ENCODE measurements at places on chromosomes 12 and 14.

- DNase-seq, result no peak
Measured at GRCh38 chr12:40056373-40056772, 49.5 kb downstream of the SLC2A13 start.

DNA sequence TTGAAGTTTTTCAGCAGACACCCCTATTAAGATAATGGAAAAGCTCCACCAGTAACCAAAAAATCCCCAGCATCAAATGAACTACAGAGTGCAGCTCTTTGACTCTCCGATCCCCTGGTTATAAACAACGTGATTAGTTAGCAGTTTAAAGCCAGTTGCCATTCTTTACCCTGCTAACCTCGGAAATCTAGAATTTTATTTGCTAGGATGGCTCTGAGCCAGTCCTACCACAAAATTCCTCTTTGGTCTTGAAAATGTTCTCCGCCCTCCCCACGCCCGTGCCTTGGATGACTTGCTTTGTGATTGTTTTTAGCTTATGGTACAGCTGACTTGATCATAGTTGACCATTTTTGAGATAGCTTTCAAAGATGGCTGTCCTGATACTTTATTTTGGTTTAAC is 1.2 kb downstream of the KLHDC2 start:
- DNase-seq, result no peak

DNA sequence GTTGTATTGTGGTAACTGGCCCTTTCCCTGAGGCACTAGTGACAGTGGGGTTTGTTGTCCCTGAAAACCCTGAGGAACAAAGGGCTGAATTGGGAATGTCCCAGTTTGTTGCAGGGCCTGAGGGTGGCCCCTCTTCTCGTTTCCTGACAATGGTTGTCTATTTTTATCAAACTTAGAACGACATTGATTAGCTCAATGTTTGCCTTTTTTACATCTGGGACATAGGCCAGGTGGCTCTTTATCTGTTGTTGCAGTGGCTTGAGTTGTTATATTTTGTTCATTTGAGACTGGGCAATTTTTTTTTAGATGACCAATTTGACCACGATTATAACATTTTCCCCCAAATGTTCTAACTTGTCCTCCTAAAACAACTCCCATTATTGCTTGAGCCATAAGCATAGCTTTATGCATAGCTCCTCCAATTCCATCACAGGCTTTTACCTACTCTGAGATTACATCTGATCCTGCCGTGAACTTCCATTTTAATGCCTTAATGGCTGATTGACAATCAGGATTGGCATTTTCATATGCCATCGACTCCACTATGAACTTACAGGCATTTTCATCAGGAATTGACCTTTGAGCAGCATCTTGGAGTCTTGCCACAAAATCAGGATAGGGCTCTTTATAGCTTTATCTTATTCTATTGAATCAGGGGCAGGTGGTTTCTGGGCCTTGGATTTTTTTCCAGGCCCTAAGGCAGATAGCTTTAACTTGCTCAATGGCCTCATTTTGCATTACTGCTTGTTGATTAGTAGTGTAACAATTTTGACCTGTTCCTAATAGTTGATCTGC is 604.3 kb downstream of the ALG10 start:
- DNase-seq, result no peak

DNA sequence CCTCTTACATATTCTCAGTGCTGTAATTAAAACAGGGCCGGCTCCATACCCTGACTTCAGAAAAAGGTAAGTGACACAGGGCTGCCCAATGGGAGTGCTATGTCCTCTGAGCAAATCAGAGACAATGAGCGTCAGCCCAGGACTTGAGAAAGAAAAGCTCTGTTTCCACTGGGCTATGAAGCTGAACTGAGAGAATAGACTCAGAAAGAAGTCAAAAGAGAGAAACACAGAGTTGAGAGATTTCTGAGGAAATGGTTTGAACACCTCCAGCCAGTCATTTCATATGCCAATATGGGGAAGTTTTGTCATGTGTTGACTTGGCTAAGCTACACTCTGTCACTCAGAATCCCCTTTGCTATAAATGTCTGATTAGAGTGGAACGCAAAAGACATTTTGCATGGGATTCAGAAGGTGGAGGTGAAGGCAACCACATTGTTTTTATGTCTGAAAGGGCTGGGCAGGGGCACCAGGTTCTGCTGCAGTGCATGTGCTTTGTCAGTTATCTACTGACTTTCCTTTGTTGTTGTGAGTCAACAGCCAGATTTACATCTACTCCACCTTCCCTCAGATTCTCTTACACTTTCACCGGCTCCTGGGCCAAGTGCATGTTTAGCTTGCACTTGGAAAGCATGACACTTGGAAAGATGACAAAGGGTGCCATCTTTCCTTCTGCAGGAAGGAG is 313.3 kb downstream of the DUSP6 start:
- DNase-seq, result peak; percentile 3

GRCh38 chr14:101116486-101117130 is 213.1 kb upstream of the RTL1 start:
- no peak for DNase-seq

DNA sequence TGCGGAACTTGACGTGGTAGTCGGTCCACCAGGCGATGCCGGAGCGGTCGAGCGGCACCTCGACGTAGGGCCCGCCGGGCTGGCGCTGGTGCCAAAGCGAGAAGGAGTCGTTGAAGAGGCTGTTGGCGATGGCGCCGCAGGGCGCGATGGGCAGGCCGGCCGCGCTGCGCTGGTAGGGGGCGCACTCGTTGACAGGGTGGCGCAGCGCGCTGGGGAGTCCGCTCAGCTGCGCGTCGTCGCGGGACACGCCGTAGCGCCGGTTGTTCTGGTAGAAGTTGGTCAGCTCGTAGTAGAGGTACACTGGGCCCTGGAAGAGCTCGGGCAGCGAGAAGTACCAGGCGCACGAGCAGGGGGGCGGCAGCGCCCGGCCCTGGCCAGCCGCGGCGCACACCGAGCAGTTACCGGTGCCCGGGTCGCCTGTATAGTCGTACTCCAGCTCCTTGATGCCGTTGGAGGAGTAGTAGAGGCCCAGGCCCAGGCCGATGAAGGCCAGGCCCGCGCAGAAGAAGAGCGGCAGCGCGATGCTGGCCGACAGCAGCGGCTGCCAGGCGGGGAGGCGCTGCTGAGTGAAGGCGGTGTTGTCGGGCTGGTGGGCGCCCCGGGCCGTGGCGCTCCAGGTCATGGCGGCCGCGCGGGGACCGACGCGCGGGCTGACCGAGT is 482 bp downstream of the TMEM30B start:
- DNase-seq, result peak; percentile 61

DNA sequence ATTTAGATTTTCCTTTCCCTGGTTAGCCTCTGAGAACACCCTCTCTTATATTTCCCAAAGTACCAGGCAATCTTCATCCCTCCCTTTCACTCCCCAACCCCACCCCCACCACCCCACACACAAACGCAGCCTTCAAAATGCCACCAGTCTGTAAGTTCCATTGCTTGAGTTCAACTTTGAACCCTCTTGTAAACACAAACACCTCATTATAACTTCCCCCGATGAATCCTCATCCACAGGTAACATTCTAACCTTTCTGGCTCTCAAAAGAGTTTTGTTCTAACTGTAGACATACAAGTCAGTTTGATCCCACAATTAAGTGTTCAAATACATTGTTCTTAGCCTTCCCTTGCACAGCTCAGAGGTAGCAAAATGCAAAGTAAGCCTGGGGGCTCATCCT is 199.4 kb upstream of the FOXN3 start:
- no peak for DNase-seq

GRCh38 chr14:43591776-43592175 is 915.3 kb downstream of the FSCB start:
- DNase-seq, result no peak

GRCh38 chr12:52029685-52030084 is 21.6 kb upstream of the NR4A1 start:
- no peak for DNase-seq

- peak; percentile 52 for DNase-seq
Measured at GRCh38 chr14:106013879-106014376, 487.5 kb downstream of the TMEM121 start.

GRCh38 chr12:90124289-90124688 is 415.7 kb upstream of the ATP2B1 start:
- no peak for DNase-seq

DNA sequence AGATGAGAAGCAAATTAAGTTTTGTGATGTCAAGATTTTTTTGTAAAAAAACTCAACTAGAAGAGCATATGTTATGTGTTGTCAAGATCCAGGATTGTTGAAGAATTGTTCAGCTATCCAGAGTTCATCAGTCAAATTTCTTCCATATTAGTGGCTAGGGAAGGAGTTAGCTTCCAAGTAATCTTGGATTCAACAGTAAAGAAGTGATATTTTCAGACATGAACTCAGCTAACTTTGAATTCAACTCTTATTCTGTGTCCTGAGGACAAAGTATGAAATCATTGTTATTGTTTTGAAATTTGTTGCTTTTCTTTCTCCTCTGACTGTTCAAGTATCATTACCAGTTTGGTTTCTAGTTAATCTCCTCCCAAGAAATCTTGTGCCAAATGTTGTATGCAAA is 589.3 kb upstream of the NOVA1 start:
- DNase-seq, result no peak

GRCh38 chr14:104151566-104152245 is 13.3 kb downstream of the KIF26A start:
- DNase-seq, result no peak

GRCh38 chr12:65444996-65445395 is 166.5 kb downstream of the MSRB3 start:
- DNase-seq, result no peak

DNA sequence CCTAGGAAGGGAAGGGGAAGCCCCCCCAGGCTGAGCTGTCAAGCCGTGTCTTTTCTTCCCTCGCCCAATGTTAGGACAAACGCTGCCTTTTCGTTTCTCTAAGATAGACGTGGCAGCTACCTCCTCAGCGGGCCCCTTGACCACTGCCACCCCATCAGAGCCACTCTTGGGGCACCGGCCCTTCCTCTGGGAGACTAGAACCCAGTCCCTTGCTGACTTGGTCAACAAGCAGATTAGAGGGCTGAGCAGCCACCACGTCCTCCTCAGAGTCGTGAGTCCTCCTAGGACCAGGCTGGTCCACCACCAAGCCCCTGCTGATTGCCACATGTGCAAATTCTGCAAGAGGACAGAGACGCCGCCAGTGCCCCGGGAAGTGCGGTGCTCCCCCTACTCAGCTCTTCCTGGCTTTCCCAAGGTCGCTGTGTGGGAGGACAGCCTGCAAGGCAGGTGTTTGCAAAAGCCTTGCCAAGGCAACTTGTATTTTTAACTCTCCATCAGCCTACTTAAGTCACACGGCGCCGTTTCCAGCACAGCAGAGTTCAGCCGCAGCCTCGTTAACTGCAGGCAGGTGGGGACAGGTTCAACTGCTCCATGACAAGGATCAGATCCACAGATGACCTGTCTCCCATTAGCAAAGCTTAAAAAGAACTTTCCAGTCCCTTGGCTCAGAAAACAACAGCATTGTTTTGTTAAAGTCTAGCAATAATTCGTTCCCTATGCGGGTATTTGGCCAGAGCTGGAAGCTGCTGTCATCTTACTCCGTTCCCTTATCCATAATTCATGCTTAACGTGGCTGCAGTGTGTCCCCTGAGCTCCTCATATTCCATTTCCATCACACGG is 65.6 kb downstream of the TESC start:
- DNase-seq, result no peak

DNA sequence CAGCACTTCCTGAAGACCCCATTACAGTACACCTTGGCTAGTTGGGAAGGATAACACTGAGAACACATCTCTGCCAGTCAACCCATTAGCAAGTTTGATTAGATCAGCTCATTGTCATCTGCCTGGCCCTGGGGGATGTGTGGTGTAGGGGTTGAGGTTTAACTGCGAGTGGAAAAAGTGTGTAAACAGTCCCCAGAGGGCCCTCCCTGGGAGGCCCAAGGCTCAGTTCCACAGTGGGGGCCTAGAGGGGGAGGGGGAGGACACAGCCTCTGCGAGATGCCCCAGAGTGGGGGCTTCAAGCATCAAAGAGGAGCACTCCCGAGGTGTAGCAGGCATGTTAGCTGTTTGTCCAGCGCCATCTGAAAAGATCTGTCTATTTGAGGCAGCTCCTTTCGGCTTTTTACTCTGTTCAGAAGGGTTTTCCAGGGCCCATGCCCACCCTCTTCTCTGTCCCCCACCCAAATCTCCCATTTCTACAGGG is 344 bp downstream of the LPAR5 start:
- DNase-seq, result peak; percentile 61

DNA sequence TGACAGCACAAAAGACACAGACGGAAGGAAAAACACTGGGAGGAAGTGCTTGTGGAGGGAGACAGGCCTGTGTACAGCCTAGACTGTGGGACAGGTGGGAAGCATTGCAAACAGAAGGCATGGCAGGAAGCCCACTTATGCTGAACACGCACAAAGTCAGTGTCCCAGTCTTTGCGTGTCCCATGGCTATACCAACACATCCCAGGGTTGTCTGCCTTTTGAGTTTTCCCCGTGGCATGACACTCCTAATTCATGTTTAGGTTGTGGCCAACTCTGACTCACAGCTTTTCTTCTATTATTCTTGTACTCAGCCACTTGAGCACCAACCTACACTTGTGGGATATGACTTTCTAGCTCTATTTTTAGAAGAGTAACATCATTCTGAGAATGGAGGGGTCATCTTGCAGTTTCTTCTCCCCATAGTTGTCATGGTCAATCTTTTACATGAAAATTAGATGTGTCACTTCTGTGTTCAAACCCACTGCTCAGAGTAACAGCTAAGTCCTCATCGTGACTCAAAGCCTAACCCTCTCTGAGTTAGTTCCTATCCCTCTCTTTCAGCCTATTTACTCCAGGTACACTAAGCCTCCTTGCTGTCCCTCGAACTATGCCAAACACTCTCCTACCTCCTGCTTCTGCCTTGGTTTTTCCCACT is 27.5 kb upstream of the JPH4 start:
- DNase-seq, result no peak

DNA sequence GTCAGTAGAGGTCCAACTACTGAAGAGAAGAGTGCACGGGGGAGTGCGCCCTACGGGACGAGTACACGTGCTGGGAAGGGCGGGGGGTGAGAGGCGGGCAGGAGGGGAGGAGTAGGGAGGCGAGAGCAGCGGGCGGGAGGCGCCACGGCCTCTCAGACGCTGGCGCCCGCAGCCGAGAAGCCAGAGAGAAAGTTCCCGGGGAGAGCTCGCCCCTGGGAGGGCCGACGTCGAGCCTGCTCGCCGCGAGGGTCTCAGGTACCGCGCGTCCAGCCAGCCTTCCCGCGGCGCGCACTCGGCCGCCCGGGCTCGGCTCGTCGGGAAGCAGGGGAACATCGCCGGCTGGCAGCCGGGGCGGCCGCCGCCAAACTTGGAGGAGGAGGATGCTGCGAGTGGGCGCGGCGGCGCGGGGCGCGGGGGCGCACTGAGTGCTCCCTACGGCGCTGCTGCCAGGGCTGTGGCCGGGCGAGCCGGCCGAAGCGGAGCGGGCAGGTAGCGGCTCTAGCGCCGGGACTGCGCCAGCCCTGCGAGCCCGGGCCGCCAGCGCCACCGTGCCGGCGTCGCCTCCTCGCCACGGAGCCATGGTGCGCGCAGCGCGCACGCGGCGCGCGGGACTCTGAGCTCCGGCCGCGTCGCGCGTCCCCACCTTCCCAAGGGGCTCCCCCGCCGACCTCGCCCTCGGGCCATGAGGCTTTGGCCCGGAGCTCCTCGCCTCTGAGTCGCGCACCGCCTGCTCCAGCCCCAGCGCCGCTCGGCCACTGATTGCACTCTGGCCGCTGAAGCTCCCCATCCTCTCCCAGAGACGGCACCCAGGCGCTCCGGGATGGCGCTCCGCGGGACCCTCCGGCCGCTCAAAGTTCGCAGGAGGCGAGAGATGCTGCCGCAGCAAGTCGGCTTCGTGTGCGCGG is at the start of gene SLC24A4:
Gene SLC24A4, plus strand, starts transcription at position 155 of the 905 bp plus-strand sequence. Its CDS starts 666 bp downstream, at position 821.
- DNase-seq, result no peak

All from activated CD4-positive, alpha-beta T cell treated with anti-CD3 and anti-CD28 coated beads, Interleukin-2, amount 50 U/mL, for 24 hours (primary cell).